T-cell (primary cell): ENCODE measurements at places on chromosomes 3 and 15. TPM values are rescaled to one million over a fixed set of nuclear protein-coding genes. Genes with fewer than 3 reads are reported as not detected.

Gene CPN2
- total RNA-seq: not detected

Gene UBE2Q2
- 29.9 TPM for total RNA-seq

Gene PAK6
- 0.28 TPM for total RNA-seq

Gene SLC22A14
- 0.10 TPM for total RNA-seq

GRCh38 chr15:78146425-78147154, 2.6 kb upstream of the IDH3A start:
- H3K36me3 ChIP-seq: no peaks in the 10 kb centered on the region
- no peak for DNase-seq
- no peak overlapping the region for H3K27ac ChIP-seq
- peaks cover 10% of the 10 kb centered on the region for H3K4me1 ChIP-seq
- H3K27me3 ChIP-seq: no peaks in the 10 kb centered on the region

GRCh38 chr3:62589078-62589477, 215.7 kb upstream of the FEZF2 start:
- no peak overlapping the region for H3K4me3 ChIP-seq
- no peaks in the 10 kb centered on the region for H3K36me3 ChIP-seq
- H3K27ac ChIP-seq: no peak overlapping the region
- no peaks in the 10 kb centered on the region for H3K27me3 ChIP-seq

- peaks cover 7% of the 10 kb centered on the region for H3K4me1 ChIP-seq
- no peaks in the 10 kb centered on the region for H3K36me3 ChIP-seq
- DNase-seq: no peak
- peaks cover 3% of the 10 kb centered on the region for H3K27me3 ChIP-seq
- no peak overlapping the region for H3K4me3 ChIP-seq
- H3K27ac ChIP-seq: no peak overlapping the region
These were observed 81.8 kb downstream of the WWTR1 start for GRCh38 chr3:149575961-149576564.

DNA sequence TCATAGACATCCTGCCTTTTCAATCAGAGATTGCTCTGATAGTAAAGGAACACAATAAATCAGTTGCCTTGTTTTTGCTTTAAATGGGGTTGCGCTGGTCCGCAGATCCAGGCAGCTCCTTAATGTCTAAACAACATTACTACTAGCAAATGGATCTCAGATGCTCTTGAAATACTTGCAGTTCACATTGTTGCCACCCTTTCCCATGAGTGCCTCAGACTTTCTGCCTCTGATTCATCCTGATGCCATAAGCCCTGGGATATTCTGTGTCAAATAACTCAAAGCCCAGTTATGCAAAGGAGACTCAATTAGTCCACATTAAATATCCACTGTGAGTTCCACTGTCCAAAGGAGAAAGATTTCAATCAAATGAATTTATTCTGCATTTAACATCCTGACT, 196.7 kb downstream of the PLCH1 start:
- no peak overlapping the region for H3K4me3 ChIP-seq
- no peak for DNase-seq
- no peaks in the 10 kb centered on the region for H3K27me3 ChIP-seq

GRCh38 chr15:78040653-78041244, 36.8 kb downstream of the TBC1D2B start:
- no peaks in the 10 kb centered on the region for H3K27me3 ChIP-seq
- peaks cover 7% of the 10 kb centered on the region for H3K36me3 ChIP-seq
- peak overlapping the region; percentile 32 for H3K27ac ChIP-seq
- no peak for DNase-seq

DNA sequence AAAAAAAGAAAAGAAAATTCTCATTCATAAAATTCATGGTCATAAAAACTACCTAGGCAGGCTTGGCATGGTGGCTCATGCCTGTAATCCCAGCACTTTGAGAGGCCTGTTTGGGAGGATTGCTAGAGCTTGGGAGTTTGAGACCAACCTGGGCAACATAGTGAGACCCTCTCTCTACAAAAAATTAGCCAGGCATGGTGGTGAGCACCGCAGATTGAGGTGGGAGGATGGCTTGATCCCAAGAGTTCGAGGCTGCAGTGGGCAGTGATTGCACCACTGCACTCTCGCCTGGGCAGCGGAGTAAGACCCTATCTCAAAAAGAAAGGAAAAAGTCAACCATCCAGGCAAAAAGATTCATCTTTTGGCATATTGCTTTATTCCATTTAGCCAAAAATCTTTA, 58.5 kb downstream of the MEIS2 start:
- no peak for DNase-seq
- no peaks in the 10 kb centered on the region for H3K27me3 ChIP-seq
- H3K36me3 ChIP-seq: no peaks in the 10 kb centered on the region
- no peak overlapping the region for H3K4me3 ChIP-seq
- H3K4me1 ChIP-seq: no peaks in the 10 kb centered on the region
- no peak overlapping the region for H3K27ac ChIP-seq

- H3K4me3 ChIP-seq: no peak overlapping the region
- H3K27ac ChIP-seq: no peak overlapping the region
- no peaks in the 10 kb centered on the region for H3K4me1 ChIP-seq
- H3K36me3 ChIP-seq: no peaks in the 10 kb centered on the region
These were observed 200.7 kb downstream of the MEIS2 start for GRCh38 chr15:36899696-36900095.

- H3K4me3 ChIP-seq: no peak overlapping the region
- no peak overlapping the region for H3K27ac ChIP-seq
- no peaks in the 10 kb centered on the region for H3K36me3 ChIP-seq
- no peaks in the 10 kb centered on the region for H3K27me3 ChIP-seq
- peaks cover 11% of the 10 kb centered on the region for H3K4me1 ChIP-seq
- no peak for DNase-seq
These were observed 73.0 kb downstream of the ATP10A start for GRCh38 chr15:25790000-25790660.

DNA sequence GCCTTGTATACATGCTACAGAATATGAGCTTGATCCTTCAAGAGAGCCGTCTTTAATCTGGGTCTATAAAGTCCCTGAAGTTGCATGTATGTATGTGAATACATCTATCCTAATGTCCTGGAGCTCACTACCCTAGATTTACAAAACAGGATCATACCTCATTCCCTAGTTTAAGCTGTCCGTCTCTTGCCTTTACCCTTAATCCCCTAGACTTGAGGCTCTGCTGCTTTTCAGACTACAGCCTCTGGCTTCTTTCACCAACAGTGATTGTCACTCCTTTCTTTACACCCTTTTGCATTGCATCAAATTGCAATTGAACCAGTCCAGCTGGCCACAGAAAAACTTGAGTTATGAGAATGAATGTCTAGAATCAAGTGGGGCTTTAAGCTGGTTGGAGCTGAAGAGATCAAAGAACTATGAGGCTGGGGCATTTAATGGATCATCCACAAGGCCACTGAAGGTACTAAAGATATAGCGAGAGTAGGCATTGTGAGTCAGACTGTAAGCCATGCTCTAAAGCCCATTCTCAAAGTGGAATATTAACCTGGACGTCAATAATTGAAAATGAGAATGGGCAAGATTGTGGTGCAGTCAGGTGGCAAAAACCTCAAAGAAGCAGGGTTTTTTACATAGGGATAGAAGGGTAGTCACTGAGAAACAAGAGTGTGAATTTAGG, 12.3 kb upstream of the PLD1 start:
- DNase-seq: no peak
- H3K36me3 ChIP-seq: no peaks in the 10 kb centered on the region
- H3K4me1 ChIP-seq: no peaks in the 10 kb centered on the region
- no peaks in the 10 kb centered on the region for H3K27me3 ChIP-seq
- no peak overlapping the region for H3K4me3 ChIP-seq
